Fibroblast of skin of left quadriceps (primary cell): ENCODE measurements at places on chromosomes 11 and 22.

DNA sequence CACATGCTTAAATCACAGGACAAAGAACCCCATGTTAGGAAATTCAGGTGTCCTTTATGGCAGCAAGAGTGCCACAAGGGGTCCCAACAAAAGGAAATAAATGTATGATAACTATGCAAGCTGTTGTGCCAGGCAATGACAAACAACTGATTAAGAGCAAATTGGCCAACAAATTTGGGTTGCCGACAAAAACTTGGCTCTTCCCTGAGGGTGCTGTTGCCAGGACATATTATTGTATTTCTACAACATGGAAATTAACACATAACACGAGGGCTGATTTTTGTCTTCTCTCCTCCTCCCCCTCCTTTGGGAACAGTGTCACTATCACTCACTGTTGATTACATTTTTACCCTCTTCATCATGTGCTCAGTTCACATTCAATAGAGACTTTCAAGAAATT, 56.0 kb downstream of the LRRC4C start:
- DNase-seq, result no peak

- peak; percentile 37 for DNase-seq
These were observed 7.5 kb downstream of the GP1BB start for GRCh38 chr22:19730655-19731360.

- no peak for DNase-seq
These were observed 36.2 kb upstream of the POGLUT3 start for GRCh38 chr11:108534274-108534882.

DNA sequence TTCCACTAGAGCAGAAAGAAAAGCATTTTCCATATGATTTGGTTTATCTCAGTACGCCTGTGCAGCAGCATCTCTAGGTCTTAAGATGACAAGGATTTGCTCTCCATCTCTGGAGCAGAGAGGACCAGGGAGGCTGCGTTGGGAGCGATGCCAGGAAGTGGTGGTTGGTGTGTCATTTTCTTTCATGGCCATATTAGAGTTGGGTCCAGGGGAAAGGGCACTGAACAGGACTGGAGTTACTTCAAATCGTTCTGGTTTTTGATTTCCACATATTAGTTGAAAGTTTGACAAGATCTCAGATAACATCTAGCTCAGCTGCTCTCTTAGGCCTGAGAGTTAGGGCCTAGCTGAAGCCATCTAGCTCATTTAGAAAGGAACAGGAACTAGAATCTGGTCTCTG, 157.7 kb downstream of the ADAMTS15 start:
- DNase-seq, result no peak

DNA sequence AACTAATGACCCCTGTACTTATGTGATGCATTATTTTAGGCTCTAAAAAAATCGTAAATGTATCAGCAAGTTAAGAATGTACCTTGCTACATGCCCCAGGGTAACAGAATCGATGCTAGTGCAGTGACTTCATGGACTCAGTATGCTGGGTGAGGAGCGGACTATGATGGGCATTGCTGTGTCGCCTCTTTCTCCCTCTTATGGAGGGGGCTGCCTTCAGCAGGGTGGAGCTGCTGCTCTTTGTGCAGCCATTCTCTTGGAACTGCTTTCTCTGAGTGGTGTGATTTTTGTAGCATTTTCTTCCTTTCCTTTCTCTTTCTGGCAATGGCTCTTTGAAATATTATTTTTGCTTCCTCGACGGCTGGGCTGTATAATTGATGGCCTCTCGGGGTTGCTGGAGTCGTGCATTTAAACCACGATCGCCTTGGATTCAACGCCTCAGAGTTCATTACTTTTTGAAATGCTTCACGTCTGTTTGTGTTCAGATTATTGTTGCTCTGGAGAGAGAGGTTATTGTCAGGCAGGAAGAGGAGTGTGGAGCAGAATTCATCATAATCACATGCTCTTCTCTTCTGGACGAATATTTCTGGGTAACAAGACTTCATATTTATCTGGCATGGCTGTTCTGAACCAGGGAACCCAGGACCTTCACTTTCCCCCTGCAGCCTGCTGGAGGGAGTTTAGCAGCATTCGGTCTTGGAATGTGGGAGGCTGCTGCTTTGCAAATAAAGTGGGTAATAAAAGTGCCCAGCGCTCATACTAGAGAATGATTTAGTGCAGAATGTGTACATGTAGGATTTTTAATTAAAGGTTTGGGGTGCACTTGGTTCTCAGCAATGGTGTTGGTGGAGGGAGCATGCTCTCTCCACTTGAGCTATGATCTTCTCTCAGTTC, 804.2 kb downstream of the NTM start:
- DNase-seq, result no peak
